Fibroblast of skin of back (primary cell): ENCODE measurements at places on chromosomes 6 and 20.

GRCh38 chr6:132893772-132894490, 79.6 kb downstream of the RPS12 start:
- DNase-seq, result no peak

DNA sequence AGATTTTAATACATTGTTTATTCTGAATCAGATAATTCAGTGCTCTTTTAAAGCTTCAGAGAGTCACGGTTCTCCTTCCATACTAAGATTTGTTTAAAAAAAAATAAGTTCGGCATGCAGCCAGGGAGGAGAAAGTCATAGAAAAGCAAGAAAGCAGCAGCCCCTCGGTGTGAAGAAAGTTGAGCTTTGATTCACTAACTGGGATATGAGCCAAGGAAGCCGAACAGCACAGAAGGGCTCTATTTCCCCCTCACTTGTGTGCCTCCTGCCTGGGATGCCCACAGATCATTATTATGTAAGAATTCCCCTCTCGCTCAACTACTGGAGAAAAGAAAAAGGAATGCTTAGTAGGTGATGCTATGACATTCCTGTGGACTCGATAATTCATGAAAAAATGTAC, 69.3 kb upstream of the SYNJ2 start:
- DNase-seq, result peak; percentile 95

DNA sequence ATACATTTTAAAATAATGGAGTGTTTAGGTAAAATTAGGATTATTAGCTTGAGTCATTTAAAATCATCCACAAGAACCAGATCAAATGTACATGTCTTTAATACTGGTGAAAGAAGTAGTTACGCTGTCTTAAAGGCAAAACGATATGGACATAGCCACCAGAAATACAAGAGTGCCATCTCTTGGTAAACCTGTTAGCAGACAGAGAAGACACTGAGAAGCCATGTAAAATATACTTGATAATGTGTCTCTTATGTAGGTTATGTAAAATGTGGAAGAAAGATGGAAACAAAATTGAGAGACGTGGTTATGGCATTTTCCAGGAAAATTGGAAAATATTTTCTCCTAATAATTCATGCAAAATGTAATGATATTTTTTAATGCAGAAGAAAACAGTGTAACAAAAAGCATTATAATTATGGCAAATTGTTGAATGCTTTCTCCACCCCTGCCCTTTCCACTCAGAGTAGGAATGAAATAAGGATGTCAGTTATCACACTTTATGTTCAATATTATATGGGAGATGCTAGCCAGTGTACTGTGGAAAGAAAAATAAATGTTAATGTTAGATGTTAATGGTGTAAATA, 12.2 kb upstream of the SLC17A2 start:
- peak; percentile 41 for DNase-seq

DNA sequence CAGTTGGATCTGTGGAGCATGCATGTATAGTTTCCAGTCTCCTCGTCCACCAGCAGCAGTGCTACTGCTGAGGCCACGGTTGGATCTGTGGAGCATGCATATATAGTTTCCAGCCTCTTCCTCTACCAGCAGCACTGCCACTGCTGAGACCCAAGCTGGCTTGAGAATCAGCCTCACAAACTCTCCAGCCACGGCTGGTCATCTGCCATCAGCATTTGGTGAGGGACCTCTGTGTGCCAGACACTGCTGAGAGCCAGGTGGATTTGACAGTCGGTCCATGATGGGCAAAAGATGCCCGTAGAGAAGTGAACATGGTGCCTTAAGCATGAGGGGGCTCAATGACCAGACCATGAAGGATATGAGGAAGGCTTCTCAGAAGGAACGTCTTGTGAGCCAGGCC, 46.4 kb downstream of the SLC9A8 start:
- DNase-seq, result no peak

DNA sequence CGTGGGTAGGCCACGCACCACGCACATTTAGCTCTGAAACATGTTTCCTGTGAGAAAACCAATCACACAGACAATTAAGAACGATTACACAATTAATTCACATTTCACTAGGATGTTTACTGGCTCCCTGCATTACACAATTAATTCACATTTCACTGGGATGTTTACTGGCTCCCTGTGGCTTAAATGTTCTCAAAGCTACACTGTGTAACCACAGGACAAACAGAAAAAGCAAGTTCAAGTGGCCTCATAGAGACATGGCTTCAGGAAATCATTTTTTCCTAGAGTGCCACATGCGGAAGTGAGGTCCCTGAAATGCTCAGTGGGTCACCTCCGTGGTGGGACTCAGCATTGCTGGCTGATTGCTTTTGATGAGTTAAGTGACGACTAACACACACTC, 61.7 kb upstream of the XRN2 start:
- DNase-seq, result no peak

DNA sequence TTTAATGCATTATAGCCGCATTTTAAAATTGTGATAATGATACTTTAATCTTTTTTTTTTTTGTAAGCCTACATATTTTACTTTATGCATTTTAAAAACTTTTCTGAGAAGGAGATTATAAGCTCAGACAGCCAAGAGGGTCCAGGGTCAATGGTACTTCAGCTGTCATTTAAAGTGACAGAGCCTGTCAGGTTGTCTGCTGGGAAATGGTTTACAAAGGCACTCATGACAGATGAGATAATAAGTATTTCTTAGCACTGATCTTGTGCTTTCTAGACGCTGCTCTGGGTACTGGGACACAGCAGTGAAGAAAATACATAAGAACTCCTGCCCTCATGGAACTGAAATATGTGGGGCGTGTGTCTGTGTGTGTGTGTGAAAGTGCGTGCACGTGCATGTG, 19.6 kb downstream of the LAMP5 start:
- DNase-seq, result no peak

GRCh38 chr6:150087336-150087735, 18.4 kb upstream of the ULBP3 start:
- no peak for DNase-seq

DNA sequence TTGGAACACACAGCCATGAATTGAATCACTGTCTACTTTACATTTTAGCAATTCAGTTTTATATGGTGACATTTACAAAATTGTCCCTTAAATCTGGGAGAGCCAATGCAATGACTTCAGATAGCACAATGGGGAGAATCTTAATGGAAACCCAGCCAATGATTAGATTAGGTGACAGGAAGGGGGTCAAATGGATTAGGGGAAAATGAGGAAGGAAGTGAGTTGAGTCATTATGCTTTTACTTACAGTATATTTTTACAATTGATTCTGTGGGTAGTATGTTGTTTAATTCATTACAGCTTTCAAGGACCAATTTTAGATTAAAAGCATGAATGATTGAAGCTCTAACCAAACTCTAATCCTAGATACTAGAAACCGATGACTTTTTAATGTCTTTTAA, 229.8 kb downstream of the SOX4 start:
- no peak for DNase-seq

DNA sequence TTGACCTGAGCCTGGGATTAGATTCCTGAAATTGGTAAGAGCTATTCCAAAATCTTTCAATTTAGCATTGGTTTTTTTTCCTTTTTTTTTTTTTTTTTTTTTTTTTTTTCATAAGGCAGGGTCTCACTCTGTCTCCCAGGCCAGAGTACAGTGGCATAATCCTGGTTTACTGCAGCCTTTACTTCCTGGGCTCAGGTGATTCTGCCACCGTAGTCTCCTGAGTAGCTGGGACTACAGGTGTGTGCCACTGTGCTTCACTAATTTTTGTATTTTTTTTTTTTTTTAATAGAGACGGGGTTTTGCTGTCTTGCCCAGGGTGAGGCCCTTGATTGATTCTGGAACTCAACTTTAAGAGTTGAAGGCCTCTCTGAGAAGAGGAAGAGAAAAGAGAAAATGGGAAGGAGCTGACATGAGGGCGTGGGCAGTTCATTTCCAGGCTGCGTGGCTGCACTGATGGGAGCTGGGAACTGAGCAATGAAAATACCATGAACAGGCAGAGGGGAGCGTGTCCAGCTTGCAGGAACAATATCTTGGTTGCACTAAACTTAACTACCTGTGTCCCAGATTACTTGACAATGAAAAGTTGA, 24.6 kb downstream of the KDM1B start:
- no peak for DNase-seq

- no peak for DNase-seq
These were observed 62.3 kb upstream of the KCNQ5 start for GRCh38 chr6:72559555-72559954.

DNA sequence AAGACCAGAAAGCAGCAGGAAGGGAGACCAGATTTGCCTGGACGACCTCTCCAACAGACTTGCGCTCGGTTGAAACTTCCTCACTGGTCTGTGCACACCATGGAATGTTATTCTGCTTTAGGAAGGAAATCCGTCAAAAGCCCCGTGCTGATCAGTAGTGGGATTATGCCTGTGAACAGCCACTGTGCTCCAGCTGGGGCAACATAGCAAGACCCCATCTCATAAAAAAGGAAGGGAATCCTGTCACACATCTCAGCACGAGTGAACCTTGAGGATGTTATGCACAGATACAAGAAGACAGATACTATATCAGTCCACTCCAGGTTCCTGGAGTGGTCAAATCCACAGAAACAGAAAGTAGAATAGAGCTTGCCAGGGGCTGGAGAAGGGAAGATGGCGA, 86.9 kb upstream of the FOXC1 start:
- DNase-seq, result no peak

GRCh38 chr20:36113566-36114250, 40.8 kb upstream of the EPB41L1 start:
- DNase-seq, result no peak

DNA sequence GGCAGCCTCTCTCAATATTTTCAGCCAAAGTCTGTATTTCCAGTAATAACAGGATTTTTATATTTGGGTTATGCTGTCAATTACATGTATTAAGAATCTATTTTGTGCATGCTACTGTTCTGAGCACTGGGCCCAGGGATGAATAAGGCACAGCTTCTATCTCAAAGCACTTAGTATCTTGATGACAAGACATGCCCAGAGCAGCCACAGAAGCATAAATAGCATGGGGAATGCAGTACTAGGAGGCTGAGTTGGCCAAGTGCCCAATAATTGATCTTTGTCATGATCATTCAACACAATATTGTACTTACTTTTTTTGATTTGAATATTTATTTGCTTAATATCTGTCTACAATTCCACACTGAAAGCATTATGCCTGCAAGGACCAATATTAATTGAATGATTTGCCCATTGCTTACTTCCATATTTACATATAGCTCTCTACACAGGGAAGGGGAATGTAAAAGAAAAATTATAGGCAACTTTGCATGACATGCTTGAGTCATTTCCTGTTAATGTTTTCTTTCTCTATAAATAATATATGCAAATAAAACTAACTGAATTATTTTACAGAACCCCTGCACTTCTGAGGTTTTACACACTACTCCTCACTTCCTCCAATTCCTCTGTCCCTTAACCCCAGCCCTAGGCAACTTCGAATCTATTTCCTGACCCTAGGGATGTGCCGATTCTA, 298.9 kb upstream of the BMP2 start:
- DNase-seq, result peak; percentile 11

DNA sequence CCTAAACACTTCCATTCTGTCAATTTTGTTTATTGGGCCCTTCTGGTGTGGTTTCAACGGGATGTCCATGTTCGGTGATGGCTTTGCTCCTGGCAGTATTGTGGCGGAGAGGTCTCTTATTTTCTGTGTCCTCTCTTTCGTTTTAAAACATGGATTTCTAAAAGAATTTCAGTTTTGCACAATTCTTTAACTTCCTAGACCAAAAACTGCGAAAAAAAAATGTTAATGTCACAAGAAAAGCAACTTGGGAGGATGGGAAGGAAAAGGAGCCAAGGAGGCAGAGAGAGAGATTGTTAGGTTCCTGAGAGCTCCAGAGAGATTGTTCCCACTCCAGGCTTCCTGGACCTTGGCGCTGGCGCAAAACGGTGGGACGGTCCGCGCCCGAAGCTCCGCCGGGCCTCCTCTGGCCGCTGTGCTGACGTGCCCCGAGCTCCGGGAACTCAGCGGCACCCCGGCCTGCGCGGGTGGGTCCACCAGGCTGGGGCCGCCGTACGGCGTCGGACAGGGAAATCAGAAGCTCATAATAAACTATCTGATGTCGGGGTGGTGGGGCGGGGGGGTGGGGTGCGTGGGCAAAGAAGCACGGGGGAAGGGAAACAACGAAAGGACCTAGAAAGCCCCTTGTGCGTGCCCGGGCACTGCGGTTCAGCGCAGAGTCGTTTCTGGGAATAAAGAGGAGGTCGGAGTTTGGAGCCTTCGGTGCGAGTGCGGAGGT, 951 bp upstream of the OLIG3 start:
- no peak for DNase-seq

GRCh38 chr6:152879681-152880080, 103.2 kb downstream of the FBXO5 start:
- no peak for DNase-seq

- DNase-seq, result no peak
These were observed 29.5 kb downstream of the GLP1R start for GRCh38 chr6:39077882-39078594.

- DNase-seq, result no peak
These were observed 13.8 kb downstream of the STX16 start for GRCh38 chr20:58664883-58665282.

DNA sequence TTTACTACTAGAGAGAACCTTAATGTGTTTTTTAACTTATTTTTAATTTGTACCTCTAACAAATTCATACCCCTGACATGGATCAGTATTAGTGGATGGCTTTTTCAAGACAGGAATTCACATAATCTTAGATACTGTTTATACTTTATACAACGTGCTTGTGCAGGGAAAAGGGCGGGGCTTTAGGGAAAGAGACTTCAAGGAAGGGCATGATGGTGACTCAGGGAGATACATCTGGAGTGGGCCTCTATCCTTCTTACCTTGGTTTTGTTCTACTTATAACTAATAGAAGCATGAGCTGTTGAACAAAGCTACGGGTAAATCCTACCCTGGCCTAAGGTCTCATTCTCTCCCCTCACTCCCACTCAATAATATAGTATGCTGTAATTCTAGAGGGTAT, 160.8 kb downstream of the C6orf58 start:
- DNase-seq, result peak; percentile 11
